CD8-positive, alpha-beta memory T cell (primary cell): ENCODE measurements at places on chromosomes 1 and 21.
A peak's percentile ranks its signal among the peaks of the same experiment; 100 is the strongest.

GRCh38 chr1:179958359-179958758 lies 3.7 kb downstream of the CEP350 start:
- no peak for DNase-seq

- DNase-seq = no peak
These were observed 24.2 kb downstream of the FHAD1 start for GRCh38 chr1:15271196-15271595.

DNA sequence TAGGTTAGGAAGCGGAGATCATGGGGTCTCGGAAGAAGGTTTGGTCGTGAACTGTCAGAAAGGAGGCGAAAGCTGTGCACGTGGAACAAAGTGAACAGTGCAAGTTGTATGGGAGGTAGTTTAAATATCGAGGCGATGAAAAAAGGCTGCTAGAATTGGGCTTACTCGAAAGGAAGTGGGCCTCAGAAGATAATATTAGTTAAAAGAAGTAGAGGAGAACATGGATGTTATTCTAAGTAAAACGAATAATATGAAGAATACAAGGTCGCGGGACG lies 571 bp downstream of the WDR3 start:
- no peak for DNase-seq

GRCh38 chr1:96509951-96510350 lies 211.6 kb upstream of the PTBP2 start:
- no peak for DNase-seq

DNA sequence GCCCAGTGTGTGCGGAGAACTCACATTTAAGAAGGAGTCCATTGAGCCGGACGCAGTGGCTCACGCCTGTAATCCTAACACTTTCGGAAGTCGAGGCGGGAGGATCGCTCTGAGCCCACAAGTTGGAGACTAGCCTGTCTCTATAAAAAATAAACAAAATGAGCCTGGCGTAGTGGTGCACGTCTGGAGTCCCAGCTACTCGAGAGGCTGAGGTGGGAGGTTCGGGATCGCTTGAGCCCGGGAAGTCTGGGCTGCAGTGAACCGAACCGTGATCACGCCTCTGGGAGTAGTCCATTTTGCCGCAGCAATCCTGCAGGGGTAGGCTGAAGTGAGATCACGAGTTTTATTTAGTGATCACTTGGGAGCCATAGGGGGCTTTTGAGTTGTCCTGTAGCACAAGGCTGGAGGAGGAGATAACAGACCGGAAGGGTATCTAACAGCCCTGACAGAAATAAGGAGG lies 497 bp upstream of the FUCA1 start:
- no peak for DNase-seq

- DNase-seq = no peak
These were observed 961 bp upstream of the VCAM1 start for GRCh38 chr1:100718581-100718980.

DNA sequence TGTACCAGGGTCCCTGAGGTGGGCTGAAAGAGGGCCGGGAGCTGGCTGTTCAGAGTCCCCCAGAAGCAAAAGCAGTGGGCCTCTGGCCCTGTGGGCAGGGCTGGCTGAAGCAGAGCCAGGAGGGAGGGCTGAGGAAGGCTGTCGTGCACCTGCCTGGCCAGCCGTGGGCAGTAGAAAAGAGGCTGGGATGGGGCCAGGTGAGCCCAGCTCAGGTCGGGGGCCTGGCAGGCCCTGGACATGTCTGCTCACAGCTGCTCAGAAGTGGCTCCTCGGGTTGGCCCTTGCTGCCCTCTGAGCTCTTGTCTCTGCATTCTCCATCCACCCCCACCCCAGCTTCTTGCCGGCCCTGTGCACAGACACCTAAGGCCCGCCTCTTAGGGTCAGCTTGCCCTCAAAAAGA lies 60.0 kb downstream of the TCP10L start:
- DNase-seq = no peak

GRCh38 chr1:230022666-230023380 lies 44.2 kb upstream of the GALNT2 start:
- DNase-seq = no peak

- peak; percentile 58 for DNase-seq
These were observed 534 bp downstream of the SLC6A9 start for GRCh38 chr1:44030605-44031251.
